Activated CD8-positive, alpha-beta T cell treated with anti-CD3 and anti-CD28 coated beads, Interleukin-2, amount 10 ng/mL, durations not matched to agents 7 days and 5 days (primary cell): ENCODE measurements at places on chromosomes 16 and 17. TPM values are rescaled to one million over a fixed set of nuclear protein-coding genes. Genes with fewer than 3 reads are reported as not detected.
A peak's percentile ranks its signal among the peaks of the same experiment; 100 is the strongest.

GRCh38 chr17:74779948-74780400 is 3.8 kb upstream of the NAT9 start:
- peaks cover 43% of the 10 kb centered on the region for H3K36me3 ChIP-seq
- peak overlapping the region; percentile 97 for H3K27ac ChIP-seq
- H3K4me3 ChIP-seq: peak overlapping the region; percentile 59
- peak; percentile 88 for DNase-seq
- no peaks in the 10 kb centered on the region for H3K27me3 ChIP-seq

GRCh38 chr17:77358801-77359200 is 218.0 kb downstream of the SEC14L1 start:
- no peaks in the 10 kb centered on the region for H3K36me3 ChIP-seq
- H3K27ac ChIP-seq: no peak overlapping the region
- H3K4me1 ChIP-seq: peaks cover 11% of the 10 kb centered on the region
- no peak overlapping the region for H3K4me3 ChIP-seq

DNA sequence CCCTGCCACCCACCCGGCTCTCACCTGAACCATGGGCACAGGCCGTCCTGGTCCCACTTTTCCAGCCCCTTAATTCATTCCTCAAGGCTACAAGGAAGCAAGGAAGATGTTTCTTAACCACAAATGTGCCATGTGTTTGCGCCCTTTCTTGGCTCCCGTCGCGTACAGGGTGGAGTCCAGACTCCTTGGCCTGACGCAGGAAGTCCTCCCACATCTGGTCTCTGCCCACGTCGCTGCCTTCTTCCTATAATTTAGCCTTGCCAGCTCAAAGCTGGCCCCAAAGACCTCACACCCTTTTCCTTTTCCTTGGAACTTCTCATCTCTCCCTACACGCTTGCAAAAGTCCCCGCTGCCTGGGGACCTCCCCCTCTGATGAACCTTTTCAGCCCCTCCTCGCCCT is 38.8 kb upstream of the BHLHA9 start:
- H3K27ac ChIP-seq: no peak overlapping the region
- H3K4me3 ChIP-seq: no peak overlapping the region
- H3K4me1 ChIP-seq: peaks cover 26% of the 10 kb centered on the region
- H3K27me3 ChIP-seq: peaks cover 36% of the 10 kb centered on the region
- no peak for DNase-seq

DNA sequence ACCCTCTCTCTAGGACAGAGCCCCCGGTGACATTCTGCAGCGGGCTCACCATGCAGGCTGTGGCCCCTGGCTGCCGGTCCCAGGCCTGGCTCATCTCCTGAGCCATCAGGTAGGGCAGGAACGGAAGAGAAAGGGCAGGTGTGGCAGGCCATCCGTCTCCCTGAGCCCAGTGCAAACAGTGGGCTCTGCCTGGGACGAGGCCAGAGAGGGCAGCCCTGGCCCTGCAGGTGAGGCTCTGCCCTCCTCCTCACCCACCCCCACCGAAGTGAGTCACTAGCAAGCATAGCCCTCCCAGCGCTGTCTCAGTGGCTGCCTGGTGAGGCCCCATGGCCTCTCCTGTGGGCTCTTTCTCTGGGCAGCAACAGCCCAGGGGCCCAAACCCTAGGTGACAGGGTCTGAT is 14.5 kb downstream of the OTOP3 start:
- peaks cover under 1% of the 10 kb centered on the region for H3K27me3 ChIP-seq
- H3K27ac ChIP-seq: no peak overlapping the region
- no peak for DNase-seq
- H3K4me3 ChIP-seq: no peak overlapping the region
- no peaks in the 10 kb centered on the region for H3K4me1 ChIP-seq
- no peaks in the 10 kb centered on the region for H3K36me3 ChIP-seq

GRCh38 chr16:53865494-53865863 is 161.5 kb downstream of the FTO start:
- no peak for DNase-seq
- H3K4me3 ChIP-seq: no peak overlapping the region
- H3K36me3 ChIP-seq: peaks cover 12% of the 10 kb centered on the region
- no peaks in the 10 kb centered on the region for H3K4me1 ChIP-seq

DNA sequence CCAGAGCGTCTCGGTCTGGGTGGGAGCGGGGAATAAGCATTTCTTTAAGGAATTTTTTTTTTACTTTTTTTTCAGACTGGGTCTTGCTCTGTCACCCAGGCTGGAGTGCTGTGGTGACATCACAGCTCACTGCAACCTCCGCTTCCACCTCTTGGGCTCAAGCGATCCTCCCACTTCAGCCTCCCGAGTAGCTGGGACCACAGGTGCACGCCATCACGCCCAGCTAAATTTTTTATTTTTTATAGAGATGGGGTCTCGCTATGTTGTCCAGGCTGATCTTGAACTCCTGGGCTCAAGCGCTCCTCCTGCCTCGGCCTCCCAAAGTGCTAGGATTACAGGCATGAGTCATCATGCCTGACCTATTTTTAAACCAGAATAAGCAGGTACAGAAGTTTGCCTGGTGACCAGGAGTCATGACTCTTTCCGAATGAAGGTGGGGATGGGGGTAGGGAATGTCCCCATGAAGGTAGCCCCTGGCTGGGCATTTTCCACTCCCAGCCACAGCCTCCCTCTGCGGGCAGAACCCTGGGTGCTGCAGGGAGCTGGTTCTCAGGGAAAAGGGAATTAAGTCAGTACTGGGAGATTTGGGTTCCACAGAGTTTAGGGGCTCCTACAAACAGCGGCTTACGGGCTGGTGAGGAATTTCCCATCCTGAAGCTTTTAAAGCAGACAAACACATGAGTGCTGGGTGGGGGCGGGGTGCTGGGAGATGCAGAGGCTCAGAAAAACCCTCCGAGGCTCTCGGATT is 48.3 kb downstream of the TBC1D16 start:
- no peak for DNase-seq
- H3K4me3 ChIP-seq: no peak overlapping the region

- peaks cover 27% of the 10 kb centered on the region for H3K27me3 ChIP-seq
- DNase-seq: no peak
- H3K36me3 ChIP-seq: no peaks in the 10 kb centered on the region
Observed at GRCh38 chr17:21379080-21379711, 3.0 kb downstream of the KCNJ12 start.

- no peaks in the 10 kb centered on the region for H3K4me1 ChIP-seq
- no peaks in the 10 kb centered on the region for H3K36me3 ChIP-seq
- H3K27ac ChIP-seq: no peak overlapping the region
- no peak overlapping the region for H3K4me3 ChIP-seq
- DNase-seq: no peak
- H3K27me3 ChIP-seq: no peaks in the 10 kb centered on the region
Observed at GRCh38 chr17:70298929-70299531, 129.7 kb downstream of the KCNJ2 start.

- no peak for DNase-seq
- H3K4me3 ChIP-seq: no peak overlapping the region
- H3K4me1 ChIP-seq: no peaks in the 10 kb centered on the region
- H3K36me3 ChIP-seq: no peaks in the 10 kb centered on the region
- H3K27me3 ChIP-seq: no peaks in the 10 kb centered on the region
Observed at GRCh38 chr16:55678161-55678821, 22.5 kb downstream of the SLC6A2 start.

DNA sequence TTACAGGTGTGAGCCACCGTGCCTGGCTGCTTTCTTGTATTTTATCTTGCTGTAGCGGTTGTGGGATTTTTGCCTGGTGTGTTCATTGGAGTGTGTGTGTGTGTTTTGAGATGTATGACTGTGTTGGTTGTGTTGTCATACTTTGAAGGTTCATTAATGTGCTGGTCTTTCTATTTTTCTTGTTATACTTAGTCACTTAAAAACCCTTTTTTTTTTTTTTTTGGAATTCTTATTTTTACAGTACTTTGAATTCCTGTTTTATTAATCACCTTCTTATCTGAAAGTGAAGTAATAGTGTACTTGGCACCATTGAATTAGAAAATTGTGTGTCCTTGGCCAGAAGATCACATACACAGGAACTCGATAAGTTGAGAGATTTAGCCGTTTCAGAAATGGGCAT is 30.2 kb downstream of the TENT4B start:
- H3K36me3 ChIP-seq: peaks cover 3% of the 10 kb centered on the region
- H3K4me3 ChIP-seq: no peak overlapping the region
- H3K27me3 ChIP-seq: no peaks in the 10 kb centered on the region
- H3K4me1 ChIP-seq: peaks cover 1% of the 10 kb centered on the region

The SULT1A1 gene
- 13.0 TPM for total RNA-seq

The KCNG4 gene
- total RNA-seq: not detected

The KRTAP4-1 gene
- not detected for total RNA-seq

The ODAD4 gene
- total RNA-seq: 0.89 TPM

The SDR42E2 gene
- not detected for total RNA-seq

The KCNAB3 gene
- total RNA-seq: 10.3 TPM

The USP31 gene
- total RNA-seq: 6.2 TPM

The KIF22 gene
- total RNA-seq: 233 TPM

The MYO15A gene
- 0.34 TPM for total RNA-seq
